ENCODE measurements at places on chromosomes 5 and 9.

- no peak for DNase-seq
These were observed 187.4 kb downstream of the ACTL7B start for GRCh38 chr9:108668191-108668937.

GRCh38 chr9:101618698-101619097 is 23.9 kb upstream of the PPP3R2 start:
- DNase-seq: no peak

DNA sequence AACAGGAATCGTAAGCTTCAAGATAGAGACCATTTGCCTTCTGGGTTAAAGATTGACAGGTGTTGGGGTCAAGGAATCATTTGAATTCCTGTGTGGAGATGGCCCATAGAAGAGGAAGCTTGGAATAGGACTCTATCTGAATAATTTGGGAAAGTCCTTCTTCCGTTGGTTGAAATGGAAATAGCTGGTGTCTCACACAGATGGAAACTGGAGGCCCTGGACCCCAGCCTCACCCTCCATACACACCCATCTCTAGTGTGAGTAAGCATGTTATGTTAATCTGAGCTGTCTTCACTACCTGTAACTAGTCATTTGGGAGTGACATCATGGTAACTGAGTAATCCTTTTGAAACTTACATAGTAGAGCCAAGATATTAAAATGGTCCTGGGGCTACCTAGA is 184.4 kb downstream of the CD180 start:
- no peak for DNase-seq

DNA sequence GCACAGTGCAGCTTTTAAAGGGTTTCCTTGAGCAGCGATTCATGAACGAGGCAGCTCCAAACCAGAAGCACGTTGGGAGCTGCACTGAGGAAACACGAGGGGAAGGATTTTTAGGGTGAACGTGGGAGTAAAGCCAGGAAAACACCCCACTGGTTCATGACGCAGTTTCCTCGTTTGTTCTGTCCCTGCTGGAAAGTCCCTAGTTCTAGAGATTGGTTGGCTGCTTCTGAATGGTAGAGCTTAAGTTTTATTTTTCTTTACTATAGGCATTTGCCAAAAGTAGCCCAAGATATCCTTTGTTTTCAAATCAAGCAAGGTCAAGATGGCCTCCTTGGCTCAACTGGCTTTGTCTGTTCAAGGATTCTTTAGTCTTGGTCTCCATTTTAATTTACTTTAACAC is 116.5 kb upstream of the CACNA1B start:
- DNase-seq: no peak

- DNase-seq: no peak
These were observed 36.5 kb upstream of the GLDC start for GRCh38 chr9:6681957-6682501.

GRCh38 chr5:56080375-56081052 is 85.8 kb upstream of the IL6ST start:
- no peak for DNase-seq

DNA sequence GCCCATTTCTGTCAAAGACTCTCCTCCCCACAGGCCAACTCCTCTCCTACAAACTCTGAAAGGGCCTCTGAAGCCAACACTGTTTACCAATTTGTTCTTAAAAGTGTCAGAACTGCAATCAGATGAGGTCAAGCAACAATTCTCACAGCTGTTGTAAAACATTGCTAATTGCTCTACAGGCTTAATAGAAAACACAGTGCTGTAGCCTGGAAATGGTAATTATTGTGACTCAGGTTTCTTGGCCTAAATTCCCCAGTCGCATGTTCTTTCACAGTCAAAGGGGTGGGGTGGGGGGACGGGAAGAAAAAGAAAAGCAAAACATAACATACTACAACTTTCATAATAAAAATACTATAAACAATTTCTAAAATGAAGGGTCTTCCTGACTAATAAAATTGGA is 343.2 kb downstream of the DMAC1 start:
- no peak for DNase-seq

- no peak for DNase-seq
These were observed 5.5 kb downstream of the ADRB2 start for GRCh38 chr5:148831590-148832565.

- DNase-seq: no peak
These were observed 1.4 kb downstream of the GABRG2 start for GRCh38 chr5:162068936-162069335.

GRCh38 chr9:127446713-127447415 is 4.3 kb downstream of the RPL12 start:
- no peak for DNase-seq

DNA sequence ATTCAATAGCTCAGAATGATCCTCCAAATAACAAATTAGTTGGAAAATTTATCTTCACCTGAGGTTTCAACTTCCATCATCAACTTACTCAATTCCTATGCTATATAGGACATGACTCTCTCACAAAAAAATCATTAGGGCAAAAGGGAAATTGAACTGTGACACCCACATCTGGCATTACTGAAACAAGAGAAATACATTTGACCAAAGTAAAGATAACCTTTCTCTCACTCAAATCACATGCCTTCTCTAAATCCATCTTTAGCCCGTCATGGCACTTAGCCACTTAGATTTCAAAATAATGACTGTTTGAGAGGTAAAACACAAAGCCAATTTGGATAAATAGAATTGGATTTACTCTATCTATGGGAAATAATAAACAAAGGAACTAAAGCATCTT is 126.4 kb downstream of the ADAMTS6 start:
- no peak for DNase-seq

GRCh38 chr9:98364086-98364485 is 108.6 kb upstream of the TBC1D2 start:
- DNase-seq: no peak

DNA sequence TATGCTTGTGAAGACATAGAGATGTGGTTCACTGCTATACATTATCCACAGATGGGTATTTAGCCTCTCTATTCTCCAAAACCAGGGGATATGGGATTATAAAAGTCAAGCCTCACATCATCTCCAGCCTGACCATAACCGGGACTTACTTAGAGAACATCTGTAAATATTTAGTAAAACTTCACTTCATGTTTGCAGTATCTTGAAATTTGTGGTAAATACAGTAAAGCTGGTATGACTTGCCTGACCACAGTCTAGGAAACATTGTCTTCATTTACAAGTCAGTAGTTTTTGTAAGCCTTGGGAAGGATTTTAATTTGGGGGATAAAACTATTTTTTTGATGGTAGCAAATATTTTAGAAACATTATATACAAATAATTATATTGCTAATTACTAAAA is 64.2 kb downstream of the MAST4 start:
- no peak for DNase-seq

DNA sequence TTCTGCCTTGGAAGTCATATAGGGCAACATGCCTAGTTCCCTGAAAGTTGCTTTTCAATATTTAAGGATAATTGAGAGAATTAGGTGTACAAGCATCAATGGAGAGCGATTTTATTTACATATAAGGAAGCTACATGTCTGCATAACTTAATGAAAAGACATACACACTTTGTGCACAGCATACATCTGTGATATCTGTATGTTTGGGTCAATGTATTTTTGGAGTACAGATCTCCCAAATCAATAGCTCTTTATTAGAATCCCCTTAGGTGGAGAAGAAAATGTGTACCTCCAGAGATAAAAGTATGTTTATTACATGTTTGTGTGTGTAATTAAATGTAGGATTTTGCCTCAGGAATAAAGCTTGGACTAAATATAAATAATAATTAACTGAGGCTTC is 373.7 kb upstream of the CCNH start:
- no peak for DNase-seq

DNA sequence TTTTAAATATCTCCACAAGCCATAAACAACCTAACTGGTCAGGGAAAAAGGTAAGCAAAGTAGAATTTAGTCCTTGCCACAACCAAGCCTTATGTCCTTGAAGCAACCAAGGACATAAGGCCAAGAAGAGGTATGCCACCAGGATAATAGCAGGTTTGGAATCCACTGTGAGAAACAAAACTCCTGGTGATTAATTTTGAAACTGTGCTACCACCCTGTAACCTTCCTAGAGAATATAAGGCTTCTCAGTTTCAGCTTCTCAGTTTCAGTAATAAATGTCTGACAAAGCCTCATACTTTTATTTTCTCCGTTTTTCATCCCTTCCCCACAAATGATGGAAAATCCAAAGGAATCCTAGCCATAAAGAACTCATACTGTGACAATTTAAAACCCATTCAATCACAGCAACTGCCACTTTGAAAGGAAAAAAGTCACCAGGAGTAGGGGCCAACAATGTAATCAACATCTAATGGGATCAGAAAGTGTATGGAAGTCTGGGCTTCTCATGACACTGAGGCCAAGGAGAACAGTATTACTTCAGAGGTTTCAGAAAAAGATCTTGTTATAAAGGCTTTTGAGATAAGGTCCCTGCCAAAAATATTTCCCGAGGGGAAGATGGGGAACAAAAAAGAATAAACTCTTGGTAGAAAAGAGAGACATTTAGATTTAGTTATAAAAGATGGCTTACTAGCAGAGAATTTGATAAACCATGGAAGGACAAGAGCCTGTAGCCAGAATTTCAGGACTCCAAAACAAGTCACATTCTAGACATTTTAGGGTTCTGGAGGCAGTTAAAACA is 189.2 kb downstream of the TSSK1B start:
- no peak for DNase-seq

- DNase-seq: no peak
These were observed 20.9 kb downstream of the CDHR2 start for GRCh38 chr5:176570044-176570443.

GRCh38 chr9:18874069-18874468 is 158.9 kb downstream of the SAXO1 start:
- DNase-seq: no peak

- no peak for DNase-seq
These were observed 222.4 kb downstream of the CACNA1B start for GRCh38 chr9:138099803-138100598.

- no peak for DNase-seq
These were observed 196.8 kb upstream of the DAPK1 start for GRCh38 chr9:87300915-87301314.

- no peak for DNase-seq
These were observed 43.4 kb upstream of the SH3PXD2B start for GRCh38 chr5:172497591-172498255.

- no peak for DNase-seq
These were observed 42.3 kb downstream of the TENT4A start for GRCh38 chr5:6755519-6755918.

DNA sequence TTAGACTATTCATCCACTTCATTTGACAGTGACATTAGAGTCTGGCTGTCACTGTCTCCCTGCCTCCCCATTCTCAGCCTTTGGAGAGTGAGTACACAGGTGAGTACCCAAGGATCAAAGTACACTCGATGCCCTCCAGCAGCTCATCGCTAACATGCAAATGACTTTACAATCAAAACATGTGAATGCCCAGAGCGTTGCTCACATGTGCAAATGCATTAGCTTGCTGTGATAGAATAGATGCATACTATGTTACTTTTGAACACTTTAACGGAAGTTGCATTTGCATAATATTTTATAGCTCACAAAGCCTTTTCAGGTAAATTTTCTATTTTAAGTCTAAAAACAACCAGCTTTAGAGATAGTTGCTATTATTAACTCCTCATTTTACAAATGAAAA is 107.6 kb downstream of the SYK start:
- no peak for DNase-seq

GRCh38 chr5:137206030-137206715 is 293.0 kb downstream of the SPOCK1 start:
- DNase-seq: no peak

DNA sequence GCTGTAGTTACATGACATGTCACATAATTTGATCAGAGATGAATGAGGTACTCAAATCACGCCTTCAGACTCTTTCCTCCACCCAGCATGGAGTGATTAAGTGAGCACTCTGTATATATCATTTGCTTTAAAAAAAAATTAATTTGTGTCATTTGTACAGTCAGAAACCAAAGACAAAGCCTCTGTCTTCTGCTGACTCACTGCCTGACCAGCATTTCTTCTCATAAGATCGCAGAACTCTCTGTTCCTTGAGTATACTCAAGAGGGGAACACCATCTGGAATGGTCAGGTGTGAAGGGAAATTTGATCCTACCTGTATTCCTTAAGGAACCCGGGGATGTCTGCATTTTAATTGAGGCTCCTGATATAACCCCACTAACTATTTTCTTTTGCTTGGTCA is 254.4 kb downstream of the FAM114A2 start:
- no peak for DNase-seq

DNA sequence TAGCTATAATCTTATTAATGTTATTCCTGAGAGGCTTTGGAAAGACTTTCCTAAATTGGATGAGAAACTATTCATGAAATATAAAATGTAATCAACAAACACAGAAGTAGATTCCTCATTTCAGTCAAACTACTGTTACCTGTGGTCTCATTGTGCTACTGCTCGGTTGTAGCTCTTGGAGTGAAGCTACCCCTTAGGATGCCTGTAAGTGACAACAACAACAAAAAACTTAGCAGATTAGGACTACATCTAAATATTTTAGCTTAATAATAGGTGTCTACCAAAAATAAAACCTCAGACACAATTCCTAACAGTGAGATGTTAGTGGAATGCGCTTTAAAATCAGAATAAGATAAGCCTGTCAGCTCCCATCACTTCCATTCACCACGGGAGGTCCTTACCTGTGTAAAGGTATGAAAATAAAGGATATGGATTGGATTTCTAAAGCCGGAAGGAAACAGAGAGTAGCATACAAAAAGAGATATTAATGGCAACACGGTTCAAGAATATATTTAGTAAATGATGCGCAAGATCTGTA is 369.2 kb downstream of the OSTF1 start:
- DNase-seq: no peak

DNA sequence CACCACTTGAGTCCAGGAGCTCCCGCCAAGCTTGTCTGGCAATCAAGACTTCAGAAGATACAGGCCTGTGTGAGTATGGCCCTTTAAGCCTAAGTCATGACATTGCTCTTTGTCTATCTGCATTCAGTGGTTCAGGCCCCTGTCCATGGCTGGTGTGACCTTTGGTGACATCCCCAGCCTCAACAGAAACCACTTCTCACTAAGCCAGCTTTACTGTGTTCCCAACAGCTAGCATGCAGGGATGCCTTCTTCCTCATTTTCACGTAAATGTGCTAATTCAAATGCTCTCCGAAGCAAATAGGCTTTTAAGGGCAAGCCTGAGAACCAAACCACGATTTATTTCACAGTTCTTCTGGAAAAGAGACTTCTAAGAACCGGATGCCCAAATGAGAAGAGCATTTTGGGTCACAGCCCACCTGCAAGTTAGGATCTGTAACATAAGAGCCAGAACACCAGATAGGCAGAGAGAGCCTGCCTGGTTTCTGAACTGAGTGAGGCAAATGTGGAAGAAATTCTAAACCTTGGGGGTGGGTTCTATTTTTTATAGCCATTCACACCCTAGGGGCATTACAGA is 14.9 kb downstream of the CD180 start:
- DNase-seq: no peak

DNA sequence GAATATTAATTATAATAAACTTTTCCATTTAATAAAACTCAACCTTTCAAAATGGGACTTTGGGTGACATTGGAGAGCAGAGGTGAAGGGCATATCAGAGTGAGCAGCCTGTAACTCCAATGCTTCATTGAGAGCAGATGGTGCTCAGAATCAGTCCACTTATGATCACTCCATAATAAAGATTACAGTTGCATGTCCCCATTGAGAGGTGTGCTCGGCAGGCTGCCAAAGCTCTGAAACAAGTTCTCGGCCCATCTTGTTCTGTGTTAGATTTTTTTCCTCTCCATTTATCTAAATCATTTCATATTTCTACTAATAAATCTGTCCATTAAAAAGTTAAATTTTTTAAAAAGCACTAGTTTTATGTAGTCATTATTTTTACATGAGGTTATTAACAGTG is 1786.4 kb upstream of the WWC1 start:
- DNase-seq: no peak
